C1 segment of cervical spinal cord (tissue), 14 donors: ENCODE measurements at places on chromosomes 11 and 22.

GRCh38 chr22:36595940-36596339, 67.0 kb upstream of the EIF3D start:
- no peak for DNase-seq

DNA sequence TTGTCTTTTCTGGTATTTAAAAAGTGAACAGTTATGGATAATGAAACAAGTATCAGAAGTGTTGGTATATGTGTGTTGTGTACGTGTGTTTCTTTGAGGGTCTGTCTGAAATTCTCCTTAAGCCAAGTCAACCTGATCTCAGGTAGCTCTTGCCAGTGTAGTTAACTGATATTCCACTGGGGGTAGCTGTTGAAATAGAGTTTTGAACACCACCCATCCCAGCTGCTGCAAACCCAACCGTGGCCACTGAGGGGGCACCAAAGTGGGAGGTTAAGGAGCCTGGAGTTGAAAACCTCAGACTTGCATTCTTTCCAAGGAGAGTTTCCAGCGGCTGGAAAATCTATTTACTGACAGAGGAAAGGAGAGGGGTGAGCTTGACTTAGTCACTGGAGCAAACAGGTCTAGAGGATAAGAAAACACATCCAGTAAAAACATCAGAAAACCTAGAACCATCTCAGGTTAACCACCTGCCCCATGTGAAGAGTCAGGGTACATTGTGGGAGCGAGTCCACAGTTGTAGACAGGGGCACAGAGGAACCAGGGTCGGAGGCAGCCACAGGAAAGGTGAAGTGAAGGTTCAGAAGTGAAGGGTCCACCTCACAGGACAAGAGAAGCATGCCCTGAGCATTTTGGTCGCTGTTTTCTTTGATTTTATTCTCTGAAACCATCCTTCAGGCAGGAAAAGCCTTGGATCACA, 8.8 kb upstream of the CUL5 start:
- DNase-seq, result no peak

DNA sequence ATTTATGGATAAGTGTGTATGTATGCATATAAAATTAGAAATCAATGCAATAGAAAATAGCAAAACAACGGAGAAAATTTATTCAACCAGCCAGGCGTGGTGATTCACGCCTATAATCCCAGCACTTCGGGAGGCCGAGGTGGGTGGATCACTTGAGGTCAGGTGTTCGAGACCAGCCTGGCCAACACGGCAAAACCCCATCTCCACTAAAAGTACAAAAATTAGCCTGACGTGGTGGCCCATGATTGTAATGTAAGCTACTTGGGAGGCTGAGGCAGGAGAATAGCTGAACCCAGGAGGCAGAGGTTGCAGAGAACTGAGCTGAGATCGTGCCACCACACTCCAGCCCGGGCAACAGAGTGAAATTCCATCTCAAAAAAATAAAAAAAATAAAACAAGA, 5.5 kb downstream of the KRTAP5-6 start:
- DNase-seq, result no peak

DNA sequence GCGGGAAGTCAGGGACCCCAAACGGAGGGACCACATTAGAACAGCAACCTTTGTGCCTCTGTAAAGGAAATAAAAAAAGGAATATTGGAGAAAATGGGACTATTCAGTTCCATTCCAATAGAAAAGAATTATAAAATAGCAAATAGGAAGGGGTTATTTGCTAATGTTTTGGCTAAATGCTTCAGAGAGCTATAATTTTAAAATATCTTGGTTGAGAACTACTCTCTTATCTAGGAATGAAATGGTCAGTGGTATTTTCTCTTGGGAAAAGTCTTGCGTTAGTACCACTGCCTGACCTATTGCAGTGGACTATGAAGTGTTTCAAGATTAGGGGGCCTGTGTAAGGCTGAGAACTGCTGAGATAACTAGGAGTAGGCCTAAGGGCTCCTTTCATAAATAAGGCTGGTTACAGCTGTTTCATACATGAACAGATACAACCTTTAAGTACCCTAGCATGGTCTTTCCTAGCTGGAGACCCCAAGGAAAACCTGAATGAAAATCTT, 6.9 kb upstream of the WEE1 start:
- DNase-seq, result no peak

- DNase-seq, result no peak
Measured at GRCh38 chr22:42340829-42341383, 70.5 kb upstream of the TCF20 start.

- DNase-seq, result no peak
Measured at GRCh38 chr11:62656796-62657429, 3.8 kb upstream of the INTS5 start.

- DNase-seq, result peak; percentile 1
Measured at GRCh38 chr11:5004424-5005274, 10.0 kb downstream of the OR51L1 start.

GRCh38 chr22:21887841-21888240, 20.4 kb upstream of the MAPK1 start:
- DNase-seq, result no peak

DNA sequence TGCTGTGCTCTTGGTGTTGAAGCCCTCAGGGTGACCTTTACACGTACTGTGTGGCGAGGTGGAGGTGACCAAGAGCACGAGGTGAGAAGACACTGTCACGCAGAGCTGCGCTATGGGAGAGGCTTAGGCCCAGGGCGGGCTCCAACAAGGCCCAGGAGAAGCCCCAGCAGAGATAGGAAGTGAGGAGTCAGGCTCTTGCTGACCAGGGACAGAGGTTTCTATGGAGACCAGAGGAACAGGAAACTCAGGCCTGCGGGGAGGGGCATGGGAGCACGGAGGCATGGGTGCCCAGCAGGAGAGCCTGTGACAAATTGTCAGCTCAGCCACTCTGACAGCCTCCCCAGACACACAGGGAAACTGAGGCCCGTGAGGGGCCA, 15.8 kb downstream of the DGKZ start:
- DNase-seq, result no peak

DNA sequence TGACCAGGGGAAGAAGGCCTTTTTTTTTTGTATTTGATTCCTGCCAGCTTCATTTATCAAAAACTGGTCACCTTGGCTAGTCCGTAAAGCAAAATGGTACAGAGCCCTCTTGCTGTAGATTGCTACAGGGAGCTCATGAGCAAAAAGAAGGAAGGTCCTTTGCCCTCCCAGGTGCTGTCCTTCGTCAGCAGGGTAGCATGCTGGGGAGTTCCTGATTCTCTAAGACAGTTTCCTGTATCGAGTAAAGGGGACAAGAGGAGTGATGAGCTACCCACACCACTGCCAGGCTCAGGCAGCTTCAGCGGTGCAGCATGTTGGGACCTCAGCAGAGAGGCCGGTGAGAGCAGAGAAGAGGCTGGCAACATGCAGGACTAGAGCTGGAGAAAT, 67.8 kb upstream of the CSNK2A3 start:
- DNase-seq, result no peak

DNA sequence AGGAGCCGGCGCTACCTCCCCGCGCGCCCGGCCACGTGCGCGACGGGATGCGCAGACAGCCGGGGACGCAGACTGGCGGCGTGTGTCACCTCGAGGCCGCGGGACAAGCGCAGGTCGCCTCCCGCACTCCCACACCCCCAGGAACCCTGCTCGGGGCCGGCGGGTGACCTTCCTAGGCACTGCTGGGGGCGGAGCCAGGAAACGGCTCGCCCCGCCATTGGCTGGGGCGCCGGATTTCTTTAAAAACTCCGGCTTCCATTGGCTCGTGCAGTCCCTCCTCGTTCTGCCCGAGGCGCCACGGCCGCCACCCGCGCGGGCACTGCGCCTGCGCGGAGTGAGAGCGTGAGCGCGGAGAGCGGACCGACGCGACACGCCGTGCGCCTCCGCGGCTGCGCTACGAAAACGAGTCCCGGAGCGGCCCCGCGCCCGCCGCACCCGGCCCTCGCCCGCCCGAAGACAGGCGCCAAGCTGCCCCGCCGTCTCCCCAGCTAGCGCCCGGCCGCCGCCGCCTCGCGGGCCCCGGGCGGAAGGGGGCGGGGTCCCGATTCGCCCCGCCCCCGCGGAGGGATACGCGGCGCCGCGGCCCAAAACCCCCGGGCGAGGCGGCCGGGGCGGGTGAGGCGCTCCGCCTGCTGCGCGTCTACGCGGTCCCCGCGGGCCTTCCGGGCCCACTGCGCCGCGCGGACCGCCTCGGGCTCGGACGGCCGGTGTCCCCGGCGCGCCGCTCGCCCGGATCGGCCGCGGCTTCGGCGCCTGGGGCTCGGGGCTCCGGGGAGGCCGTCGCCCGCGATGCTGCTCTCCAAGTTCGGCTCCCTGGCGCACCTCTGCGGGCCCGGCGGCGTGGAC, at the start of gene PIM3:
Gene PIM3, plus strand, starts transcription at position 614 of the 846 bp plus-strand sequence. Its CDS starts 176 bp downstream, at position 790.
- DNase-seq, result peak; percentile 87

DNA sequence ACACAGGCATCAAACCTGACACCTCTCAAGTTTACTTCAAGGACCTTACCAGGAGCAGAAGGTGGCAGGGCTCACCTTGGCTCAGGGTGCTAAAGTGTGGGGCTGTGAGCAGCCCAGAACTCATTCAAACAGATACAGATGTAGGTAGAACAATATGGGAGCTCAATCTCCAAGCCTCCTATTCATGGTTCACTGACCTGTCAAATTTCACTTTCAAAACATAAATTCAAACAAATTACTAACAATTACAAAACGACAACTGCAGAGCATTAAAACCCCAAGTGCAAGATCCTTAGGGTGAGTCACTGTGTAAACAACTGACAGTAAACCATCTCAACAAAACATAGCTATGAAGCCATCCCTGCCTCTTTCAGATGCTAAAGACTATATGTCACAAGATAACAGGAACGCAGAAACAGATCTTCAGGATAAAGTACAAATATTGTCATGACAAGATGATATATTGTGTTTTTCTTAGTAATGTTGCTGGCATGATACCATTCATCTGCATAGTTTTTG, 303.5 kb upstream of the ANO3 start:
- DNase-seq, result no peak

DNA sequence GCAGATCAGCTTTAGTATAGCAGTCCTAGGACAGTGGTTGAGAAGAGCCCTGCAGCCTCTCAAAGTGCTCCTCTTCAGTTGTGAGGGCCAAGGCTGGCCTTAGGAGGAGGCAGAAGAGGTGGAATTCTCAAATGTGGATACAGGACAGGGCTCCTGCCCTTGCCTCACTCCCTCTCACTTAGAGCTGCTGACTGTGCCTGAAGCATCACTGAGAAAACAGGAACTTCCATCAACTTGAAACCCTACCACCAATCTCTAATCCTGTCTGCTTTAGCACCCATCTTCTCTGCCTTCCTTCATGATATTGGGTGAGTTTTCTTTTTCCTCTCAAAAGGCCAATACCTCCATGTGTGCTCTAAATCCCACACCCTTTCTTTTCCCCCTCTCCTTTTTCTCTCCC, 14.4 kb upstream of the UCP3 start:
- DNase-seq, result no peak

- DNase-seq, result no peak
Measured at GRCh38 chr11:76654298-76654851, 16.2 kb downstream of the LRRC32 start.

GRCh38 chr11:68424981-68425865, 35.3 kb upstream of the PPP6R3 start:
- no peak for DNase-seq

DNA sequence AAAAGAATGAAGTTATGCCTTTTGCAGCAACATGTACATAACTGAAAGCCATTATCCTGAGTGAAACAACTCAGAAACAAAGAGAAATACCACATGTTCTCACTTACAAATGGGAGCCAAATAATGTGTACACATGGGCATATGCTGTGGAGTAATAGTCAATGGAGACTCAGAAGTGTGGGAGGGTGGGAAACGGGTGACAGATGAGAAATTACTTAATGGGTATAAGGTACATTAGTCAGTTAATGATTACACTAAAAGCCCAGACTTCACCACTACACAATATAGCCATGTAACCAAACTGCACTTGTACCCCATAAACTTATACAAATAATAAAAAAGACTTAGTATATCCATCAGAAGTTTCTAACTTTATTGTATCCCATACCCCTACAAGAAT, 674.1 kb upstream of the ARHGAP42 start:
- no peak for DNase-seq

DNA sequence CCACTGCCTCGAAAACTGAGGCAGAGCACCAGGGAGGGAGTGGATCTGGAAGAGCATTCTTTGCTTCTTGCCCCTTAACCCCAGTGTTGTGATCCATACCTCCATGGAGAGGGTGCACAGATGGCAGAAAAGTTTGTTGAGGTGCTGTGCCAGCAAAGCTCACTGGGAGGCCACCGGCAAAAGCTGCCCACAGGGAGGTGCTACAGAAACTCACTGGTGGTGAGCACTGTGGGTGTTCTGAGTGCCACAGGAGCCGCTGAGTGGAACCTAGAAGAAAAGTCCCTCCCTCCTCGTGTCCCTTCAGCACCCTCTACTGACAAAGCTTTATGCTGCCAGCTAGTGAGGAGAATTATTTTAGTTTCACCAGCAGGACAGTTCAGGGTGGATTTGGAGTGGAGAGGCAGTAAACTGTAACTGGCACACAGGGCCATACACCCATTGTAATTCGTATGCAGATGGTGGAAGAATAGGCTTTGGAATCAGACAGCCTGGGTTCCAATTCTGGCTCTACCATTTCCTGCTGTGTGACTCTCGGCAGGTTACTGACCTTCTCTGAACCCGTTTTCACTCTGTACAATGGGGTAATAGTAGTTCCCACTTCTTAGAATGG, 84.6 kb downstream of the SWAP70 start:
- no peak for DNase-seq

GRCh38 chr11:134753771-134754520, 341.9 kb upstream of the B3GAT1 start:
- no peak for DNase-seq

- no peak for DNase-seq
Measured at GRCh38 chr11:94924171-94924572, 49.2 kb downstream of the CWC15 start.

- no peak for DNase-seq
Measured at GRCh38 chr22:36107436-36107835, 53.1 kb downstream of the APOL3 start.

GRCh38 chr22:48391171-48391711, 1436.4 kb downstream of the BRD1 start:
- DNase-seq, result no peak

DNA sequence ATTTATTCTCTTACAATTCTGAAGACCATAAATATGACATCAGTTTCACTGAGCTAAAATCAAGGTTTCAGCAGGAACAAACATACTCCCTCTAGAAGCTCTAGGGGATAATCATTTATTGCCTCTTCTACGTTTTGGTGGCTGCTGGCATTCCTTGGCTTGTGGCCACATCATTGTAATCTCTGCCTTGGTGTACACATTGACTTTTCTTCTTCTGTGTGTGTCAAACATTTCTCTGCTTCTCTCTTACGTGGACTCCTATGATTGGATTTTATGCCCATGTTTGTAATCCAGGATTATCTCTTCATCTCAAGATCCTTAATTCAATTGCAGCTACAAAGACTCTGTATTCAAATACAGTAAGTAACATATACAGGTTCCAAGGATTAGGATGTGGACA, 30.4 kb upstream of the MMP20 start:
- DNase-seq, result no peak

GRCh38 chr11:62108971-62109404, 14.8 kb upstream of the INCENP start:
- DNase-seq, result no peak

DNA sequence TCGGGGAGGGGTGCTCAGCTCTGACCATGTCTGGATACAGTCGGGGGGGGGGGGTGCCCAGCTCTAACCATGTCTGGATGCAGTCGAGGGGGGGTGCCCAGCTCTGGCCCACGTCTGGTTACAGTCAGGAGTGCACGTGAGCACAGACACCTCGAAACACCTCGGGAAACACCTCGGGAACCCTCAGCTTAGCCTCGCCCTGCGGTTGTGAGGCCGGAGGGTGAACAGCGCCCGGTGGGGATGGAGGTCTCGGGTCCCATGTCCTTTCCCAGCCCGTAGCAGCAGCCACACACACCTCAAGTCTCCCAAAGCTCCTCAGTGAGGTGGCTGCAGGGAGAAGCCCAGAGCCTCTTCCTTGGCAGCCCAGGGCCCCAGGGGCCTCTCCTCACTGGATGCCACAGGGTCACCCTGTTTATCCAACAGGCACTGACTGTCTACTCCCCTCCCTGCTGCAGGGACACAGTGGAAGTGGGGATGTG, 2.1 kb downstream of the SIGIRR start:
- DNase-seq, result no peak
